ENCODE measurements at places on chromosomes 7 and 10.

- DNase-seq = no peak
Observed at GRCh38 chr10:34507217-34507616, 307.9 kb downstream of the PARD3 start.

- peak; percentile 14 for DNase-seq
Observed at GRCh38 chr10:124992462-124993344, 50.8 kb downstream of the ZRANB1 start.

GRCh38 chr10:44042926-44043602 is 341.8 kb downstream of the CXCL12 start:
- no peak for DNase-seq

DNA sequence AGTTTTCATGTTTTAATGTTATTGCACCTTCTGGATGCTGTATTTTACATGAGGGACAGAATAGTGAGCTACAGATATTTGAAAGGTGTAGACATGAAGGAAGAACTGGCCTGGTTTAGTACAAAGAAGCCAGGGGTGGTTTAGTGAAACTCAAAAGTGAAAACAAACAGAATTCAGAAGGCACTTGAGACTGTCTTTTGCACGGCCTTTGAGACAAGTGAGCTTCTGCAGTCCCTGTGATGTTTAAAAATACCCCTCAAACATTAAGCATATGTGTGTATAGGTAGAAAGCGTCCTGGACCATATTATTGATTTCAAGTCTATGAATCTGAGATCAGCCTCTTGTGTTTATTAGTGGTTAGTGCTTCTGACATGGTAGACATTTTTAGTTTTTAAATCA is 118.9 kb downstream of the CDK14 start:
- no peak for DNase-seq

GRCh38 chr10:5479481-5480161 is 19.7 kb downstream of the CALML5 start:
- DNase-seq = no peak

- DNase-seq = no peak
Observed at GRCh38 chr10:53771701-53772100, 999.1 kb upstream of the MBL2 start.

- no peak for DNase-seq
Observed at GRCh38 chr10:22742678-22743077, 28.3 kb upstream of the PIP4K2A start.

- no peak for DNase-seq
Observed at GRCh38 chr10:8499312-8499711, 444.8 kb downstream of the GATA3 start.

- DNase-seq = no peak
Observed at GRCh38 chr7:46812101-46812675, 769.7 kb downstream of the TNS3 start.

DNA sequence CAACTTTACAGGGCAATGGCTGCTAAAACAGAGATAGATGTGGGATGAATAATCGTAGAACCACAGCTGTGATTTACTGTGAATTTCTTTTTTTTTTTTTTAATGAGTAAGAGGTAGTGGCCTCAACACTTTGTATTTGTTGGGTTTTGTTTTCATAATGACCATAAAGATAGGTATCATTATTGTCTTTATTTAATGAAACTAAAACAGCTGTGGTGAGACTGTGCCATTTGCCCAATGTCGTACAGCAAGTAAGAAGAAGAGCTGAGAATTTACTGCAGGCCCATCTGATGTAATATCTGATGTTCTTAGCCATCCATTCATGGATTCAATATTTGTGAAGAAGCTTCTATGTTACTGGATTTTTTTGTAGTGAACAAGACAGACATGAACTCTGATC is 271.2 kb downstream of the IPMK start:
- no peak for DNase-seq

- no peak for DNase-seq
Observed at GRCh38 chr10:117260084-117260483, 19.2 kb downstream of the SLC18A2 start.

GRCh38 chr7:84085147-84085546 is 109.4 kb downstream of the SEMA3A start:
- no peak for DNase-seq

DNA sequence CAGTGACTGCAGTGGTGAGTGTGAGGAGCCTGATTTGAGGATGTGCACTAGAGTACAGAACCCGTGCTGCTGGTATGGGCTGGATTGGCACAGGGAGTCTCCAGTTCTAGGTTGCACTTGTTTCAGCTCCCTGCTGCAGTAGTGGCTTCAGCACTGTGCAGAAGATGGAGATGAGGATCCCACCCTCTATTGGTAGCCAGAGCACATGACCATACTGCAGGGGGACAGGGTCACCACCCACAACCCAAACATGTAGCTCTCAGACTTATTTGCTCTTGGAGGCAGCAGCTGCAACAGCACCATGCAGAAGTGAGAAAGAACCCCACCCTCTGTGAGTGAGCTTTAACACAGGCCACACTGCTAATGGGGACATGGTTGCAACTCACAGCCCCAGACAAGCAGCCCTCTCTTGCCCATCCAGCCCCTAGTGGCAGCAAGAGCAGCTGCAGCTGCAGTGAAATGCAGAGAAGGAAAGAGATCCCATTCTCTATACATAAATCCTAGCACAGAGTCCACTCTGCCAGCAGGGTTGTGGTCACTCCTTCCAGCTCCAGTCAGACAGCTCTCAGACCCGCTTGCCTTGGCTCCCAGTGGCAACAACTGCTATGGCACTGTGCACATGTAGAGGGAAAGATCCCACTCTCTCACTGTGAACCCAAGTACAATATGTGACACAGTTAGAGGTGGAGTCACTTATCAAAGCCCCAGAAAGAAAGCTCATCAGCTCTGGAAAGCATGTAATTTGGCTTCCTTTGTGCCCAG is 51.4 kb upstream of the SCIN start:
- no peak for DNase-seq

GRCh38 chr7:29236649-29237048 is 42.1 kb downstream of the CHN2 start:
- no peak for DNase-seq

- no peak for DNase-seq
Observed at GRCh38 chr10:109534193-109534592, 389.1 kb downstream of the XPNPEP1 start.

DNA sequence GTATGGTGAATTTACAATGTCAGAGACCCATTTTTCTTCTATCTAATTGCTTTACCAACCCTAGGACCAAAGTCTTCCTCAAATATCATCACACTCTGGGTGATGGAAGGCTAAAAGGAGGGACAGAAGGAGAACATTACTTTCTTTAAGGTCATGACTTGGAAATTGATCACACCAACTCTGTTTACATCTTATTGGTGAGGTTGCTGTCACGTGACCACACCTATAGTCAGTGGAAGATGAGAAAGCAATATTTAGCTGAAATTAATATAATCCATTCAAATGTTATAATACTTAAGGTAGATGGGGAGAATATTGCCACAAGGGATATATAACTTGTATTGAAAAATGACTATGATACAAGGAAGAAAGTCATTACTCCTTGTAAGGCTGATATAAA is 183.6 kb upstream of the SMIM30 start:
- DNase-seq = no peak

DNA sequence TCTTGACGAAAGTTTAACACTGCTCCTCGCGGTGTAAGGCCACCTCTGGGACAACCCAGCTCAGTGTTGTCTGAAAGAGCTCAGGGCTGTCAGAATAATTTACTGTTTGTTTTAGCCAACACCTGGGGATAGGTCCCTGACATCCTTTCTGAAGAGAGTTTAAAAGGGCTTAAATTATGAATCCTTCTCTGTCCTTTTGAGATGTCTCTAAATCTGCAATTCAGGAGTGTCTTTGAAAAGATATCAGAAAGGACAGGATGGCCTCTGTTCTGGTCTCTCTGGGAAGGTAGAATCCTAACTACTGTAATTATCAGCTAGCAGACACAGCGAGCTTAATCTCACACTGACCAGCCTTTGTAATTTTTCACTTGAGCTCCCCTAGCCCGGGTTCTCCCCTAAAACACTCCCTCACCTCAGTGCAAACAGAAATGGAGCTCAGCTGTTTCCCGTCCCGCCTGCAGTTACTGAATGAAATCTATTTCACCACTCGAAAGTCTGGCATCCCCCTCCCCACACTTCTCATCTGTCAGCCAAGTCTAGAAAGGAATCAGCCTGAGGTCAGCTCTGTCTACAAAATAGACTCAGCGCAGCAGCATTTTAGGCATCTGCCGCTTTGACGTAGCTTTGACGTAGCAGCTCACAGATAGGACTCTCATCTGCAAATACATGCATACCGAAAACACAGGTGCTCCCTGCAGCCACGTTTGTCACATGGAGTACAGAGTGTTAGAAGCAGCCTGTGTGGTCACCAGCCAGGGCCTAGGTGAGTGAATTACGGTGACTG is 4.8 kb downstream of the DYNC2I1 start:
- DNase-seq = no peak

- no peak for DNase-seq
Observed at GRCh38 chr7:104922182-104923009, 91.6 kb upstream of the KMT2E start.

DNA sequence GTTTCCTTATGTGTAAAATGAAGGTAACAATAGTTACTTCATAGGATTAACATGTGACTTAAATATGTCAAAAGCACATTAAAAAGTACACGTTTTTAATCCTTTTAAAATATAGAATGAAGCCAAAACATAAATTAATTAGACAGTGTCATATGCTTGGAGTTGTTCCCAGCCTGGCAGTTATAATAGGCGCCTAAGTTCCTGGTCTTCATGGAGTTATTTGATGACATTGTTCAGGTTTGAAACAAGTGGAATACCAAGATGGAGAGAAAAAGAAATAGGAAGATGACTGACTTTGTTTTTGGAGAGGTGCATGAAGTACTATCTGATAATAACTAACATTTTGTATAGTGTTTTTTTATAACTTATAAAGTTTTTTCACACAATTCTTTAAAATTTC is 67.3 kb downstream of the ZNRF2 start:
- DNase-seq = no peak

DNA sequence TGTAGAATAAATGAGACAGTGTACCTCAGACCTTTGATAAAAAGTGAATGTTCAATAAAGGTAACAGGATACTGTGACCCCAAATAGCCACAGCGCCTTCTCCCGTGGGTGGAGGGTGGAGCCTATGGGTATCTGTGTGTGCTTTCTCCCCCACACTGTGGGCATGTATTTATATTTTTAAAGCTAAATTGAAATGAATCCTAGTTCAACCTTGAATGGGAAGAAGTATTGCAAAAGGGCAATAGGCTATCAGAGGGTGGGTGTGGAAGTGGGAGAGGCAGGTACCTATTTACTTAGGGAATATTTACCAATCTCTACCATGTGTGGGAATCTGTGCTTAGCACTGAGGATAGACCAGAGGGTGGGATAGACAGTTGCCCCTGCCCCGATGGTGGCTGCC is 68.9 kb downstream of the PFKFB3 start:
- DNase-seq = no peak

GRCh38 chr10:81520688-81521087 is 354.3 kb upstream of the NRG3 start:
- no peak for DNase-seq

DNA sequence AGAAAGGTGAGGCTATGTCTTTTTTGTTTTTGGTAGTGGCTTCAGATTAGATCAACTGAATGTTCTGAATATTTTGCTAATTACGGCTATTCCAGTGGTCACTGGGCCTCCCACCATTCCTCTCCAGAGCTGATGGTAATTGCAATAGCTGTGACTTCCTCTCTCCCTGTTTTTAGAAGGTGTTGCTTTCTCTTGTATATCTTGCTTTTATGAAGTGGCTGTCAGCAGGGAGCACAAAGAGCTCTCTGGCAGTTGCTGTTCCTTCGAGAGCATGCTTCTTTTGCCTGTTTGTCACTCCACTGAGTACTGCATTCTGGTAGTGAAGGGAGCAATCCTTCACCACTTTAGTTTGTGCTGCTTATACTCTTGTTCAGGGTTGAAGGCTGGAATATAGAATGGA is 133.3 kb downstream of the EXOC4 start:
- DNase-seq = no peak

DNA sequence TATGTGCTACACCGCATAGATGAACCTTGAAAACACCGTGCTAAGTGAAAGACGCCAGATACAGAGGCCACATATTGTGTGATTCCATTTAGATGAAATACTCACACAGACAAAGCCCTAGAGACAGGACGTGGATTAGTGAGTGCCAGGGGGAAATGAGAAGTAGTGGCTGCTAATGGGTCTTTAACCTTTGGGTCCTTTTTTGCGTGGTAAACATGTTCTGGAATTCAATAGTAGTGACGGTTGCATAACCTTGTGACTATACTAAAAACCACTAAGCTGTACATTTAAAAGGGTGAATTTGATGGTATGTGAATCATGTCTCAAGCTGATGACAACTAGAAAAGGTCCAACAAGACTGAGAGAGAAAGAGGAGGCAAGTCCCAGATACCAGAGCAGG is 15.6 kb downstream of the SMKR1 start:
- no peak for DNase-seq

DNA sequence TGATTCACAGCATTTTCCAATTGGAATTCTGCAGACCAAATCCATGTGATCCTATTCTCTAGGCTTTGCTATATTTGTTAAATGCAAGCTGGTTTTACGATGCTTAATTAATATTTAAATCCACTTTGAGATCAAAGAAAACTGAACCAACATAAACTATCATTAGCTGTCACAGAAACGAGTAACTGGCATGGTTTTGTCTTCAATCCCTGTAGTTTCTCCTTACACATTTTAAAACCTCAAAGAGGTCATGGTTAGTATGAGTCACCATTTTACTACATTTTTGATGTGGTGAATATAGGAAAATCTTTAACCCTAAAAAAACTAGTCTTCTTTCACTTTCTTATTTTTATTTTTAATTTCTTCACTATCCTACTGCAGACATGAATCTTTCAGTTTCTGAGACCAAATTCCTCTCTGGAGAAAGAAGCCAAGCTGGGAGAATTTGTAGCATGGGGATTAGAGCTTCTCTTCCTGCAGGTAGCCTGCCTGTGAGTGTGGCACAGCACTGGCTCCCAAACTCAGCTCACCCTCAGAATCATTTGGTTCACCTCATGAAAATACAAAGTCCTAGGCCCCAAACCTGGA is 8.7 kb upstream of the LIPM start:
- no peak for DNase-seq

DNA sequence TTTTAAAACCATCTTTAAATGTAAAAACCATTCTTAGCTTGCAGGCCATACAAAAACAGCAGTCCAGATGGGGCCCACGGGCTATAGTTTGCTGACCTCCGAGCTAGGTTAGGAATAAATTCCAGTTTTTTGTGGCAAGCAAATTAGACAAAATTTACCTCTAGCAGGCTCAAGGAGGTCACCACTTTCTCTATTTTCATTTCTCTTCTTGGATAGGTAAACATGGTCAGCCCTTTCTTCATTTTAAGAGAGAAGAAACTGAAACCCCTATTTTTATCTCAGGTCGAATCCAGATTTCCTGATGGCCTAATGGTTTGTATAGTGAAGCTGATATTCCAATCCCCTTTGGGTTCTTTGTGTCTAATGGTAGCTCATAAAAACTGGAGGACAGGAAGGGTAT is 10.7 kb downstream of the IKZF5 start:
- DNase-seq = no peak

DNA sequence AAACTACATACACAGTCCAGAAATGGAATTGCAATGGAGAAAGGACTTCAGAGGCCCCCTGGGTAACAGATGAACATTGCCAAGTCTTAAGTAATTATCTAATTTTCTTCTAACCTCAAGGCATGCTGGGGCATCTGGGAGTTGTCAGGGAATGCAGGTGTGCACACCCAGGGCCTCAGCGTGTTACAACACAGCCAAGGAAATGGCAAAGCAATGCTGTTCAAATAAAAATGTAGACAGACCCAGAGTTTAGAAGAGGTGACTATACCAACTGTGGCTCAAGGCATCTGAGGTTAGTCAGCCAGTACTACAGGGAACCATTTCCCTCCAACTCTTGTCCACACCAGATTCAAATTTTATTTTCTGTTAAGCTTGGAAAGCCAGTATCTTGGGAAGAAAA is 73.6 kb downstream of the CCDC3 start:
- no peak for DNase-seq

All from kidney epithelial cell (primary cell).